Activated CD8-positive, alpha-beta memory T cell treated with anti-CD3 and anti-CD28 coated beads, Interleukin-2, amount 50 U/mL, for 4 hours (primary cell): ENCODE measurements at places on chromosomes 16 and 17.

GRCh38 chr17:72387969-72388368, 267.1 kb downstream of the SOX9 start:
- DNase-seq: no peak

DNA sequence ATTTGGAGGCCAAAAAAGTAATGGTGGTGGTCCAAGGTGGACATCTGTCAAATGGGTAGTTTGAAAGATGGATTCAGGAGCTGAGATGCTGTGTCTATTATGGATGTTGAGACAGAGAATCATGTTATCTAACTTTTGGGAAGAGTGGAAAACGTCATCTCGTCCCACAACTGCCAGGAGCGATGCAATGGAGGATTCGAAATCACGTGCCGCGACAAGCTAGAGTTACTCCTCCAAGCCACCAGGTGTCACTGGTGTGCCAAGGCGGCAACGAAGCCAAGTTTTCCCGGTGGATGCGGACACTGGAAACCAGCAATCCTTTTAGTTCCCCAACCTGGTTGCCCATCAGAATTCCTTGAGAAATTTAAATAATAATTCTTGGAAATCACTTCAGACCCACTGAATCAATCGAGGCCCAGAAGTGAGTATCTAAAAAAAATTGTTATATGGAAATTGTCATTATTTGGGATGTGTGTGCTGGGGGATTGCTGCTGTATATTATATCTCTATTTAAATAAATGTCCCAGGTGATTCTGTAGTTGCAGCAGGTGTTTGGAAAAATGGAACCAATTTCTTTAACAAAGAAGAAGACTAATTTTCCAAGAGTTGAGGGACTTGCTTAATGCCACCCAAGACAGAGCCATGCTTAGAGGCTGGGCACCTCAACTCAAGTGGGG, 206.1 kb downstream of the HAPSTR1 start:
- no peak for DNase-seq

DNA sequence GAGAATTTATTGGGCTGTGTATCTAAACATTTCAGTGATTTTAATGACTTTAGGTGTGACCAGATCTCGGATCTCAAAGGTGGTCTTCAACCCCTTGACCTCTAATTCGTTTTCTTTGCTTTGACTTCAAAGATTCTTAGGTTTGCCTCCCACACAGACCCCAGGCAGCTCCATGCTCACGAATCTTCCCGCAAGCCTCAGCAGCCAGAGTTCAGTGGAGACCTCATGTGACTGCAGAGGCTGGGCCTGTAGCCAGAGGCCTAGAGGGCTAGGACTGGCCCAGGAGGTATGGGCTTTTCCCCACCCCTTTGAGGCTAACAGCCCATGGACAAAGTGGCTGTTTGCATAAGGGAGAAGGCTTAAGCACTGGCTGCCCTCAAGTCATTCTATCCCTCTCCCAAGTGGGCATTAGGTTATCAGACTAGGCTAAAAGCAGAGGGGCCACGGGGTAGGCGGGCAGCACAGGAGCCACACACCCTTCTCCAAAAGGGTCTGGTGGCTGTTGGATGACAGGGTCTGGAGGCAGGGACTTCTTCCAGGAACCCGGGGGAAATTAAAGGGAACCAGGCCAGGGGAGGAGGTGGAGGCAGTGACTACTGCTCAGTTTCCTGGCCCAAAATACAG, 3.0 kb downstream of the HIRIP3 start:
- DNase-seq: no peak

DNA sequence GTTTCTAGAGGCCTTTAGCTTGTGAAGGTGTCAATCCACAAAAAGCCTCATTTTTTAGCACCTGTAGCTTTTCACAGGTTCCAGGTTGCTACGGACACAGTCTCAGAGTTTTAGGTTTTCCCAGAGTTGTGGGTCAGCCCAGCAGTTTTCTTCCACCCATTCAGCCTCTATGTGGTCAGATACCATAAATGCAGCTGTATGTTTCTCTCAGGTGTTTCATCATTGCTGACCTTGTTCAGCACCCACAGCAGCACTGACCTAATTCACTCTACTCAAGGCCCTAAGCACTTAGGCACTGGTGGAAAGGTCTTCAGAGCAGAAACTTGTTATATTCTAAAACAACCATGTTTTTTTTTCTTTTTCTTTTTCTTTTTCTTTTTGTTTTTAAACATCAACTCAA, 15.0 kb upstream of the SPACA3 start:
- DNase-seq: no peak

- no peak for DNase-seq
Measured at GRCh38 chr16:72013888-72014581, 5.5 kb downstream of the DHODH start.

- no peak for DNase-seq
Measured at GRCh38 chr17:36868777-36869176, 68.5 kb upstream of the LHX1 start.

DNA sequence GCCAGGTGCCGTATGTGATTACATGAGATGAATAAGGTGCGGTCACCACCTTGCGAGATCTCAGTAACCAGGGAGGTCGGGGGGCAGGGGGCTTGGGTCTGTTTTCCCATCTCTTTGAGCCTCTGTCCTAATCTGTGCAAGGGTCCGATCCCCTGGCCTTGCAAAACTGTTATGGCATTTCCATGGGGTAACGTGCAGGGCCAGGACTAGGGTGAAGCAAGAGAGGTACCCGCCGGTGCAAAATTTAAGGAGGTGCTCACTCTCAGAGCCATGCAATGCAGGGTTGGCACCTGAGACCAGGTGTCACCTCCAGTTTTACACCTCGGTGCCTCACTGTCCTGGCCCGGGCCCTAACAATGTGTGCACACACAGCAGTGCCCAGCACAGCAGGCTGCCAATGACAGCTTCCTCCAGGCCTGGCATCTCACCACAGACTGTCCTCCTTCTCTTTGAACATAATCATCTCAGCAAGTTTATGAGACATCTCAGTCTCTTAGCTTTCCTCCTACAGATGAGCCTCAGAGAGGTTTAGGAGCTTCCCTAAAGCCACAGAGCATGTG, 43.6 kb downstream of the C16orf95 start:
- DNase-seq: no peak
